ENCODE measurements at places on chromosomes 6 and 20.

- DNase-seq: no peak
Measured at GRCh38 chr6:6960571-6961251, 147.1 kb upstream of the RREB1 start.

DNA sequence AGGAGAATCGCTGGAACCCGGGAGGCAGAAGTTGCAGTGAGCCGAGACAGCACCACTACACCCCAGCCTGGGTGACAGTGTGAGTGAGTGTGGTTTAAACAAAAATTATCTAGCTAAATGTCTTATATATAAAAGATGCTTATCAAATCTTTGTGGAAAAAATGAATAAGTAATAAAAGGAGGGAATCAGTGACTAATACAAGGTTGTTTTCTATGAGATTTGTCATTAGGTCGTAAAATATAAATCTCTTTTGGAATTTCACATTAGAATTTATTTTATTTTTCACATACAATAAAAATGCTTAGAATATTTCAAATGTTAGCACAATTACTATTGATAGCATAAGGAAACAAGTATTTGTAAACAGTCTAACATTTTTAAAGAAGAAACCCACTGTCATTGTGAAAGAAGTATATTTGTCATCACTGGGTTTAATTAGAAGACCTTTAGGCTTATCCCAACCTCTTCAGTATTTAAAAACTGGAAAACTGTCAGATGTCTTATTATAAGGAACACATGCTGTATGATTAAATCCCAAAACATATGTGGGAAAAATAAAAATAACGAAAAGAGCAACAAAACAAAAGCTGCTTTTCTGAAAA lies 47.1 kb downstream of the ASCC3 start:
- no peak for DNase-seq

DNA sequence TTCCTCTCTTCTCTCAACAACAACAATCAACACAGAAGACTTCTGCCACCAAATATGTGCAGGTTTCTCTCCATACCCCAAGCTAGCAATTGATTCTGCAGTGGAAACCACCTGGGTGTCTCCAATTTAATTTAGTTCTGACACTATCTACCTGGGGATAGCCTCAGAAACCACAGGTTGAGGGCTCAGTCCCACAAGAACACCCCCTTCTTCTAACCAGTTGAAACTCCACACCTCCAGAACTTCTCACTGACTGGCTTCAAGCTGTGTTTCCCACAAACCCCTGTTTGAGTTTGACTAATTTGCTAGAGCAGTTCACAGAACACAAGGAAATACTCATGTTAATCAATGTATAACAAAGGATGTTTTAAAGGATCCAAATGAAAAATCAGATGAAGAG lies 52.5 kb upstream of the SPTLC3 start:
- no peak for DNase-seq

GRCh38 chr6:106192824-106193223 lies 106.7 kb downstream of the PRDM1 start:
- peak; percentile 14 for DNase-seq

DNA sequence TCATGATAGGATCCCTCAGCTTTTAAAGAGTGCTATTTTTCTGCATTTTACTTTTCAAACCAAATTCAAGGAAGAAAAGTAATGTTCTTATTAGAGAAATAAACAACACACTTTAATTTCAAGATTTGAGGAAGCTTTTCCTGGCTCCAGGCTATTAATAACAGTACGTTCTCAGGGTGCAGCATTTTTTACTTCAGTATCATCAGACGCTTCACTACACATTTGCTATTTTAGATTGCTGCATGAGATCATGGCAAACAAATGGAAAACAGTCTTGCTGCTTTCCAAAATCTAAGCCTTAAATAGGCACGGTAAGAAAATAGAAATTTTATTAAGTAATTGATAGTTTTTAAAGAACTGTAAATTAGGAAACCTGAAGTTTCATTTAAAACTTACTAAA lies 253.6 kb upstream of the EXOC2 start:
- DNase-seq: no peak

DNA sequence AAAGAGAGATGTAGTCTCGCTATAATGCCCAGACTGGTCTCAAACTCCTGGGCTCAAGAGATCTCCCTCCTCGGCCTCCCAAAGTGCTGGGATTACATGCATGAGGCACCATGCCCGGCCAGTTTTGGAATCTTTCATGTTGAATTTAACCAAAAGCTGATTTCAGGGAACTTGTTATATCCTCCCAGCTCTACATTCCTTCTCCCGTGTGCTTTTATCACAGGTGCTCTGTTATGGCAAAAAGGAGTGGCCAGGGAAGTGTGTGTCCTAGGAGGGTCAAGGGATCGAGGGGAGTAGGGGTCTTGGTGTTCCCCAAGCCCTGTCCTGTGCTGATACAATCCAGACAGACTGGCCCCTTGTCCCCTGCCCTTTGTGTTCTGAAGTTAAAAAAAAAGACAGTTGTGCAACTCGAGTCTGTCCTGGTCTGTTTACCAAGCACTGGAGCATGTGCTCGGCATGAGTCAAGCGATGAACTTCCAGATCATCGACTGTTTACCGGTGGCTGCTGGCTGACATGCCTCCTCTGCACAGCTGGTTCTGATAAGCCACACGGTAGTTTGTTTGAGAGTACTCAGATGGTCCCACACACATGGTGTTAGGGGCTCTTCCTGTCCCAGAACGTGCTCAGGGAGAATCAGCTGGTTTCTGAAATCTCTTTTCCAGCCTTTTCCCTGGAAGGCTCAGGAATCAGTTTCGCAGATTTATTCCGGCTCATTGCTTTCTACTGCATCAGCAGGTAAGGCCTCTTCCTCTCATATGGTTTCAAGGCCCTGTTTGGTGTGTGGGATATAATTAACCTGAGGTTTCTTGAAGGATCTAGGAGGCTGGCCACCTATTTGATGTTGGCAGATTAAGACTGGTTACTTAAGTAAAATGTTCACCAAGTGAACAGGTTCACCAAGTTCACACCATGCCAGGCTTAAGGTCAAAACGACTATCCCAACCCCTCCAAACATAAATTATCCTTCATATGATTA lies 52.6 kb upstream of the NAA20 start:
- peak; percentile 54 for DNase-seq

- no peak for DNase-seq
Measured at GRCh38 chr6:28841290-28841689, 82.5 kb downstream of the TRIM27 start.

DNA sequence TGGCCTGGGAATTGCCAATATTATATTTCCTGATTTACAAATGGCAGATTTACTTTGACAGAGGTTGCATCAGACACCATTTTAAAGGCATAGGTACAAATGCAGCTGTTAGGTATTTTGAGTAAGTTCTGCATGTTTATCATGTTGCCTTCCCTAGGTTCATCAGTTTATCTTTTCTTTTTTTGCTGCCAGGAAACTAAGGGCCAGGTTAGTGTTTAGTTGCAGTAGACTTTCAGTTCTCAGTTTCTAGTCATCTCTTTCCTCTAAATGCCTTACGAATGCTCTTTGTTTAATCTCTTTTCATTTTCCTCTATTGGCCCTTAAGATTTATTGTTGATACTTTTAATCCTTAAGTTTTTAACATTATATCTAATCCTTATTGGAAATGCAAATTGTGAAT lies 129.9 kb downstream of the SMAP1 start:
- DNase-seq: no peak

- no peak for DNase-seq
Measured at GRCh38 chr6:161947371-161947770, 673.5 kb upstream of the AGPAT4 start.

- DNase-seq: no peak
Measured at GRCh38 chr20:40695214-40695613, 6.2 kb upstream of the MAFB start.

DNA sequence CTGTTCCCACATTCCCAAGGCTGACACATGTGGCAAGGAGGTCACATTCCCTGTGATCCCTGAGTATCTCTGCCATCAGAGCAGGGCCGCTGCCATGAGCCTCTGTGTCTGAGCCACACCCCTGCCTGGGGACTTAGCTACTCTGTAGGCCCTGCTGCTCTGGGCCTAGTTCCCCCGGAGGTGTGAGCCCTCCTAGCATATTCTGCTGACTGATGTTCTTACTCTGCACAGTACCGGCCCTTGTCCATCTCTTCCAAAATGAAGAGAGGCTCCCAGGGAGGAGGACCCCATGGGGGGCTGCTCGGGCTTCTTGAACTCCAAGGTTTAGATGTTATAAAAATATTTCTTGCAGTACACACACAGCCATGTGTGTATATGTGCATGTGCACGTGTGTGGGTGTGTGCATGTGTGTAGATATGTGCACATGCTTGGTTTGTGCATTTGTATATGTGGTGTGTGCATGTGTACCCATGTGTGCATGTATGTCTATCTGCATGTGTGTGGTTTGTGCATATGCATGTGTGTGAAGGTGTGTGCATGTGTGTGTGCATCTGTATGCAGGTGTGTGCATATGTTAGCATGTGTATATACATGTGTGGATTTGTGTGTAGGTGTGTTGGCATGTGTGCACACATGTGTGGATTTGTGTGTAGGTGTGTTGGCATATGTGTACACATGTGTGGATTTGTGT lies 101.2 kb downstream of the ERMARD start:
- no peak for DNase-seq

DNA sequence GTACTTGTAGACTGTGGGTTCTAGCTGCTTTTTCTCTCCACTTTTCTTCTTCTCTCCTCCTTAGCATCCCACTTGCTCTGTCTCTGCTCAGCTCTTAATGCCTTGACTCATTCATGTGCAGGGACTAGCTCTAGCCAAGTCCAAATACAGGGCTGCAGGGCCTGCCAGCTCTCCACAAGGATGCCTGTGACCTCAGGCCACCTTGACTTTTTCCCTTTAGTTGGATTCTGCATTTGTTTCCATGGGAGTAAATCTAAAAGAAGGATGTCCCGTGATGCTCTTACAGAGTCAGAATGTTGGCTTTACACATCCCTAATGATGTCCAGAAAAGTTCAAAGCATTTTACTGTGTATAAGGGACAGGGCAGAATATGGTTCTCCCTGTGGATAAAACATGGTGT lies 101.8 kb upstream of the PREP start:
- DNase-seq: no peak

DNA sequence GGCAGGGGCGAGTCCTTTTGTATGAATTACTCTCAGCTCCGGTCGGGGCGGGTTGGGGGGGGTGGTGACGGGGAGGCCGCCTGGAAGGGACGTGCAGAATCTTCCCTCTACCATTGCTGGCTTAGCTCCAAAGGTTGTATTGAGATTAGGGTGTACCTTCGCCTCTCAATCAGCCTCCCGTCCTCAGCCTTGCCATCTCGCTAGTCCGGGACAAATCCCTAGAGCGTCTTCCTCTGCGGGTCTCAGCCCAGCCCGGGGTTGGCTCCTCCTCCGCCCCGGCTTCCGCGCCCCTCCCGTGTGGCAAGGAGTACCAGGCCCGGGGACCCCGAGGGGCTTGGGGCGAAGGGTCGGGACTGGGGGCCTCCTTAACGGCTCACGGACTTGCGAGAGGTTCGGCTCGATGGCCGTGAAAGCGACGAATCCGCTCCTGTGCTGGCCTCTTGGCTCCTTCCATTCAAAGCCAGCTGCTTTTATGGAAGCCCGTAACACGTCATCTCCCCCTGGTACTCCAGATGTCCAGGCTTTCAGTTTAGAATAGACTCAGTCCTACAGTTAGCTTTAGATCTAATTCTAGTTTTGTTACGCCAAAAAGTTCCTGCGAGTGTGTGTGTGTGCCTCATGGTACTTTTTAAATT lies 636 bp upstream of the EEF1A1 start:
- DNase-seq: peak; percentile 91

- no peak for DNase-seq
Measured at GRCh38 chr6:38054527-38055202, 235.1 kb downstream of the ZFAND3 start.

GRCh38 chr6:101422811-101423210 lies 29.3 kb downstream of the GRIK2 start:
- DNase-seq: no peak

- no peak for DNase-seq
Measured at GRCh38 chr6:24901698-24902328, 33.9 kb downstream of the RIPOR2 start.

GRCh38 chr20:24870881-24871280 lies 78.2 kb upstream of the CST7 start:
- no peak for DNase-seq

DNA sequence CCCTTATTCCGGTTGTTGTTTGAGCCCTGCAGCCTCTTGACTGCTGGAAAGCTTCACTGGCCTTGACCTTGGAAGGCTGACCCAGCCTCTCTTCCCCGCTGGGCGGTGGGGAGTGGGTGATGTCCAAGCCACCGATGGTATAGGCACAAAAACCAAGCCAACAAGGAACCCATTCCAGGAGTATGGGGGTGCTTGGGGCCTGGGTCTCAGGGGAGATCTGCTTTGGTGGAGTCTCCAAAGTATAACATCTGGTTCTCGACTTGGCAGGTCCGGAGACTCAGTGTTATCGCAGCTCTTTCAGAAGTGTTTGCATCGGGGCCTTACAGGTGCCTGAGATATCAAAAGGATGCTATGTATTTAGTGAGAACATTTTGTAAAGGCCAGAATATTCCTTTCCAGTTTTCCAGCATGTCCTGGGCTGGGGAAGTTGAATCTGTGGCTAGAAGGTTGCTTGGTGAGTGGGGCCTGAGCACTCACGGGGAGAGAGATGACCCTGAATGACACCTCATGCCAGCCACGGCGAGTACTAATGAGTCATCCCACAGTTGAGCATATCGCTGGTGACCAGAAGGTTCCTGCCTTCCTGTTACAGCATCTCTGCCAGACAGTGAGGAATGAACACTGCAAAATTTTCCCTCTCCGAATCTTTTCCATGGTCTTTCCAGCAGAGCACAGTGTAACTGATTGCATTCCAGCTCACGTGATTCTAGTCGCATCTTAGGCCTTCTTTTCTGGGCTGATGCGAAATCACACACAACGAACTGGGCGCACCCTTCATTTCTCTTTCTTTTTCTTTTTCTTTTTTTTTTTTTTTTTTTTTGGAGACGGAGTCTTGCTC lies 133.9 kb downstream of the ZDHHC14 start:
- DNase-seq: peak; percentile 99

DNA sequence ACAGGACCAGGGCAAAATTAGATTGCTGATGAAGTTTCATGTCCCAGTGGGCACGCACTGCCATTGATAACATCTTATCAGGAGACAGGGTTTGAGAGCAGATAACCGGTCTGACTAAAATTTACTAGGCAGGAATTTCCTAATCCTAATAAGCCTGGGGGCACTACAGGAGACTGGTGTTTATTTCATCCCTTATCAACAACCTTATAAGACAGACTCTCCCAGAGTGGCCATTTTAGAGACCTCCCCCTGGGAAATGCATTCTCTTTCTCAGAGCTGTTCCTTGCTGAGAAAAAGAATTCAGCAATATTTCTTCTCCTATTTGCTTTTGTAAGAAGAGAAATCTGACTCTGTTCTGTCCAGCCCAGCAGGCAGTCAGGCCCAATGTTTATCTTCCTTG lies 423.4 kb upstream of the IMPG1 start:
- DNase-seq: no peak

GRCh38 chr6:148137652-148138051 lies 205.0 kb upstream of the SASH1 start:
- no peak for DNase-seq

GRCh38 chr6:153309651-153310050 lies 178.6 kb upstream of the RGS17 start:
- no peak for DNase-seq

- no peak for DNase-seq
Measured at GRCh38 chr20:22425344-22426295, 158.8 kb downstream of the FOXA2 start.

- peak; percentile 25 for DNase-seq
Measured at GRCh38 chr6:35599761-35600658, 87.3 kb upstream of the TULP1 start.

All from endothelial cell of umbilical vein (primary cell).